Stimulated activated CD8-positive, alpha-beta memory T cell treated with anti-CD3 and anti-CD28 coated beads, Interleukin-2, amount 100 ng/mL, for 1 hour (primary cell): ENCODE measurements at places on chromosomes 1 and 21.

DNA sequence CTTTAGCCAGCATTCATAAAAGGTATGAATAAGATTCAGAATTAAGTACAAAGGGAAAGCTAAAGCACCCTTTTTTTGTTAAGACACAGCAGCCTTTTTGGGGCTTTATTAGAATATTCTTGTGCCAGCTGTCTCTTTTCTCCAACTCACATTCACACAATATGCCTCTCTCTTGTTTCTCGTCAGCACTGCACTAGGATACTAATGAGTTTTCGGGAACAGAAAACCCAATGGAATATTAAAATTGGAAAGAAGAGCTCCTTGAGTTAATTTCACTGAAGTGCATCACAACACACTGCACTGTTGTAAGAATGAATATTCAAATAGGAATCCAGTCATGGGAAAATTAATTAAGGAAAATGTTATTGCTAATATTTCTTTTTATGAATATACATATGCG, 410.4 kb upstream of the BEND5 start:
- no peak for DNase-seq

DNA sequence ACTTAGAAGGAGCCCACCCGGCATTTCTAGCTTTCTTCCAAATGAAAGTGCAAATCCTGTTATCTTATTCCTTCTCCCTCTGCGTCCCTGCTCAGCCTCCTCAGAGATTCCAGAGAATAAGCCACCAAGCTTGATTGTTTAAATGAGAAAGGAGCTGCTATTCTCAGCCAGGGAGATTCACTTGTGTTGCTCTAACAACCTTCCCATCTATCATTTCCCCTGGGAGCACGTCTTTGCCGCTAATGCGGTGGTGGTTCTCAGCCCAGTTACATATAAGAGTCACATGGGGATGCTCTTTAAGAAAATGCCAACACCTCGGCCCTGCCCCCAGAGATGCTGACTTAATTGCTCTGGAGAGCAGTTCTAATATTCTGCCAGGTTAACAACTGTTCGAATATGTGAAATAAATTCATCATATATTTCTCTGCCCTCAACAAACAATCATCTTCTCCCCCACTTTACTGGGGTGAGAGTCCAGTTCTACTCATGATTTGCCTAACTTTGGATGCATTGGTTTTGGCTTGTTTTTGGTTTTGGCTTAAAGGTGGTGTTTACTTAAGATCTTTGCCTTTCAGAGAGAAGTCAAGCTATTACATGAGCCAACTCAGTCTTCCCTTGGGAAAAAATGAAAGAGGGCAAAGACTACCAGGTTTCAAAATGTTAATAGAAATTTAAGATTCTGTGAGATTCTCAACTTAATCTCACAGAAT, 213.9 kb downstream of the SEC16B start:
- no peak for DNase-seq

DNA sequence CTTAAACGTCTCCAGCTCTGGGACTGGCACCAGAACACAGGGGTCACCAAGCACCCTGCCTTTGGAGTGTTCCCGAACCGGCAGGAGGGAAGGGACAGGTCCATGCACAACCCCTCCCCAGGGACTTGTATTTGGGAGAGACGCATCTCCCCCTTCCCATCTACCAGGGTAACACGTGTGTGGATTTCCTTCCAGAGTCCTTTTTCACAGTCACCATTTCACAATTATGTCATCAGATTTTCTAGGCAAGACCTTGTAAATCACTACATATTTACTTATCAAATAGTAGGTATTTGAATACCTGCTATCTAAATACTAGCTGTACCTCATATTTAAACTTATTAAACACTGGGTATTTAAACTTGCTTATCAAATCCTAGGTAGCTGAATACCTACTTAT, 57.4 kb upstream of the AJAP1 start:
- no peak for DNase-seq

GRCh38 chr1:226988334-226988666, 48.2 kb downstream of the COQ8A start:
- no peak for DNase-seq

DNA sequence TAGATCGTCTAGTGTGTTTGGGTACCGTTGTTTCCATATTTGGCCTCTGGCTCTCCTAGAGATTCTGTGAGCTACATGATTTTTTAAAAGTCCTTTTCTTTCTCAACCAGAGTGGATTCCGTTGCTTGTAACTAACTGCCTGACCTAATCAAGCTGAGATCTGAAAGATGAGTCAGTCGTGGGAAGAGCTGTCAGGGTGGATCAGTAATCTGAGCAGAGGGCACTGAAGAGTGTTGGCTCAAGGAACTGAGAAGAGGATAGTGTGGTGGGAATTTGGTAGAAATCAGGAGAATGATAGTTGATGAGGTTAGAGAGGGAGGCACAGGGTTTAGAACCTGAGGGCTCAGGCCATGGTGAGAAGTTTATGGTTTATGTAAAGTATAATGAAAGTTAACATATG, 52.2 kb downstream of the TRAF5 start:
- DNase-seq = no peak

DNA sequence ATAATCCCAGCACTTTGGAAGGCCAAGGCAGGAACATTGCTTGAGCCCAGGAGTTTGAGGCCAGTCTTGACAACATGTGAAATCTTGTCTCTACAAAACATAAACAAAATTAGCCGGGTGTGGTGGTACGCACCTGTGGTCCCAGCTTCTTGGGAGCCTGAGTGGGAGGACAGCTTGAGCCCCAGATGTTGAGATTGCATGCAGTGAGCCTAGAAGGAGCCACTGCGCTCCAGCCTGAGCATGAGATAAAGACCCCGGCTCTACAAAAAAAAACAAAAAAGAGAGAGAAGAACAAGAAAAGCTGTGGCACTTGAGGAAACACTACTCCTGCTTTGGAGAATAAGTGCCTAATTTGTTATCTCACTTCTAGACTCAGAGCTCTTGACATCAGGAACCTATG, 146.6 kb downstream of the GLUL start:
- no peak for DNase-seq

- DNase-seq = no peak
Observed at GRCh38 chr1:28803051-28803450, 8.9 kb upstream of the OPRD1 start.

- DNase-seq = no peak
Observed at GRCh38 chr21:27164208-27165177, 197.6 kb upstream of the ADAMTS5 start.

DNA sequence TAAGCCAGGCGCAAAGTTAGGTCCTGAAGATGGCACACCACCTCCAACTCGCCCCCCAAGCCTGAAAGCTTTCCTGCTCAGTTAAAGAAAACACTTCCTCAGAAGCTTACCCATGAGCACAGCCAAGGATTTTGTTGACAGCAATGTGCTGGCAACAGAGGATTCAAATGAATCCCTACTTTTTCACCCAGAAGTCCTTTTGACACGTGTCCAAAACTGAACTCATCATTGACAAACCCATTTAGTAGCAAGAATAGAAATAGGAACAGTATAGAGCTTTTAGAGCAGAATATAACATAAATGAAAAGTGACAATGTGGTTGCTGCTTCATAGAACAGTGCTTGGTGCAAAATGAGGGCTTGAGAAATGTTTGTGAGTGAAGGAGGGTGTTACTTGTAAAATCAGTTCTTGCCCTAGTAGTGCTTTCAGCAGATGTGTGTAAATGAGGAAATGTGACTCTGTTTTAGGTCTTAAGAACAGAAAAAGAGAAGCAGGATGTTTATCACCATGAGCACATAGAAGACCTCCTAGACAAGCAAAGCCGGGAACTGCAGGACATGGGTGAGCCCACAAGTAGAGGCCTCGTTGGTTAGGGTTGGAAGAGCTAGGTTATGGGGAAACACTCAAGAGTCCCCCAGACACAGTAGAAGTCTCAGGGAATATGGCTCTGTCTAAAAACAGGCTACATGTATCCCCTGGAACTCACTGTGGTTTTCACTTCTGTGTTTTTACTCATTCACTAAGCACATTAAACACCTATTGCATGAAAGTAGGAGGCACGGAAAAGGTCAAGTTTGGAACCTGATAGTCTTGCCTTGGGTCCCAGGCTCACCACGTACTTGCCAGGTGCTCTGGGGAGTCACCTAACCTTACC, 48.6 kb upstream of the TMEM125 start:
- no peak for DNase-seq

- DNase-seq = no peak
Observed at GRCh38 chr1:110424699-110425611, 17.5 kb upstream of the LAMTOR5 start.

- DNase-seq = no peak
Observed at GRCh38 chr1:162709870-162710269, 77.6 kb downstream of the DDR2 start.

- DNase-seq = peak; percentile 7
Observed at GRCh38 chr1:206685334-206685768, 646 bp downstream of the MAPKAPK2 start.

DNA sequence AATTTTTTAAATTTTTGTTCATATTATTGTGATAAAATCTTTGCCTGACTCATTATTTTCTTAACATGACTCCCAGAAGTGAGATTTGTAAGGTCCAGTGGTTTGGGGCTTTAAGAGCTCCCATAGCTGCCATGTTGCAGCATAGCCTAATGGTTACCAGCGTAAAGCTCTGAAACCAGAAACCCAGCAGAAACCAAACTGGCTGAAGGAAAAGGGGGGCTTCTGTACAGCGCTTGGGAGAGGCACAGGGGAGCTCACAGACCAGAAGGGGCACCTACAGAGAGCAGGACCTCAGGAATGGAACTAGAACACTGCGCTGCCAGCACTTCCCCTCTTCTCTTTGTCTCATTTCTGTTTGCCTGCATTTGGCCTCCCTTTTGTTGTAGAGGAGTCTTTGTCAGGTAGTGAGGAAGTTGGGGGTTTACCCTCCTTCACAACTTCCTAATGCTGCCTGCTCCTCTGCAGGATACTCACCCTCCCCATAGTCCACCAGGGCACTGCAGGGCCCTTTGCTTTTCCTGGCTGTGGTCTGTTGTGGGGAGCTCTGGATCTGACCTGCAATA, 2.6 kb upstream of the PYCR2 start:
- no peak for DNase-seq

GRCh38 chr1:12384836-12385456, 155.1 kb downstream of the VPS13D start:
- DNase-seq = no peak

DNA sequence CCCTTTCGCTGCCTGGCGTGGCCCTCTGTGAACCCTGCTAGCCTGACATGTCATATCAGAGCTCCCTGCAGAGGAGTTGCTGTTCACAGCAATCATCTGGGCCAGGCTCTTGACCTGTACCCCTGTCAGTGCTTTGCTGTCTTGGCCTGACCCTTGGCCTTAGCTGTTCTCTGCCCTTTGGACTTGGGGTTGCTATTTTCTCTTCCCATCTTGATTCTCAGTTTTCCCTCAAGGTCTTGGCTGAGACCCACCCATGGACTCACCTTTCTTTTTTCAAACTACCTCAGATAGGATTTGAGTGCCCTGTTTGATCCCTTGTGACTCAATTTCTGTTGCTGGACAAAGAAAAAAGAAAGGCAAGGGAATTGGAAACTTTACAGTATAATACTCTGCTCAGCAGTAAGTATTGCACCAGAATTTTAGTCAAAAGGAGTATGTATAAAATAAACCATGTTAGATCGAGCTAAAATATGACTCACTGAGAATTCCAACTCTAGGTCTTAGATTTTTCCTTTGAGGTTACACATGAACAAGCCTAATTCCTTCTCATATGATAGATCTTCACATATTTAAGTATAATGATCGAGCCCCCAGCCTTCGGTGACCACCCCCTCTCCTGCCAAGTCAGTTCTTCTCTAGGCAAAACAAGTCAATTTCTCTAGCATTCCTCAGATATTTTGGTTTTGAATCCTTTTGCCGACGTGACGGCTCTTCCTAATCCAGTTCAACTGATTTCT, 110.5 kb downstream of the NGF start:
- DNase-seq = no peak

DNA sequence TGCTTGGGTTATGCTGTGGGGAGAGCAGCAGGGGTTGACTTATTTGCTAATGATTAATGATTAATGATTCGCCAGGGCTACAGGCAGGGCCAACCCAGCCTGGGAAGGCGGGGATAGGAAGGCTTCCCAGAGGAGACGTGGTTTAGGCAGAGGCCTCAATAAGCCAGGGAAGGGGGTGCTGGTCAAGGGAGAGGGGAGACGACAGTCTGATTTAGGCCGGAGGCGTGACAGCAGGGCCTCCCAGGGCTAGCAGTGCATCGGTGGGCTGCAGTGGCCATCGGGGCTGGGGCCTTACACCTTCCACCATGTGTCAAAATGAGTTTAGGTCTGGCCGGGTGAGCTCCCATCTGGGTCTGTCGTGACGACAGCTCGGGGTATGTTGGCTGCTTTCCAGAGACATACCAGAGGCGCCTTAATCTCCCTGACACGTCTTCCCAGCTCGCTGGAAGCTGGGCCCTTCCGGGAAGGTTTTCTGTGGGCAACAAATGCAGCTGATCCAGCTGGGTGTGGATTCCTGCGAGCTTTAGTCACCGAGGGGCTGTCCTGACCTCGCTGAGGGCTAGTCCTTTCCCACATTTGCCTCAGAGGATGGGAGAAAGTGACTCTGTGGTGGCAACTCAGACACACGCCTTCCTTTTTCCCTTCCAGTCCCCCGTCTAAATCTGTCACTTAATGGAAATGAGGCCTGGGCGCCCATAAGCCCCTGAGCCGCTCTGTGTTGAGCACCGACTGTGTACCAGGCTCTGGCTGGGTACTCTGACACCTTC, 3.7 kb upstream of the SLC1A7 start:
- DNase-seq = no peak

GRCh38 chr1:94144836-94145235, 23.9 kb upstream of the ABCA4 start:
- no peak for DNase-seq

GRCh38 chr1:163170975-163171676, 31.6 kb downstream of the RGS5 start:
- DNase-seq = no peak

- no peak for DNase-seq
Observed at GRCh38 chr21:34994766-34995631, 54.1 kb downstream of the RUNX1 start.

DNA sequence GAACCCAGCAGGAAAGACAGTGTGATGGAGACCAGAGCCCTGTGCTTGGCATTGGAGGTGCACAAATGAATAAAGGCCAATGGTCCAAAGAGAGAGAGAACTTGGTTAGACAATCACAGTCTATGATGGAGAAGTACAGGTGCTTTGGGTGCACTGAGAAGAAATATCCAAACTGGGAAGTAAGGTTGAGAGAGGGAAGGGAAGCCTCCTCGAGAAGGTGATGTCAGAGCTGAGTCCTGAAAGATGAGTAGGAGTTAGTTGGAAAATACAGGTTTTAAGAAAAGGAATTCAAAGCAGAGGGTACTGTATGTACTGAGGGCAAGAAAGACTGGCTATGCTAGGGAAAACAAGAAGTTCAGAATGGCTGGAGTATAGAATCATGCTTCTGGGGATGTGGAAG, 94.1 kb upstream of the CD53 start:
- DNase-seq = no peak
